Activated T-cell treated with anti-CD3 and anti-CD28 coated beads for 4 hours (primary cell): ENCODE measurements at places on chromosomes 4 and X.

GRCh38 chr4:73663576-73663975, 43.3 kb upstream of the RASSF6 start:
- no peak for DNase-seq

GRCh38 chr4:109811707-109812106, 3.9 kb upstream of the GAR1 start:
- DNase-seq: no peak

DNA sequence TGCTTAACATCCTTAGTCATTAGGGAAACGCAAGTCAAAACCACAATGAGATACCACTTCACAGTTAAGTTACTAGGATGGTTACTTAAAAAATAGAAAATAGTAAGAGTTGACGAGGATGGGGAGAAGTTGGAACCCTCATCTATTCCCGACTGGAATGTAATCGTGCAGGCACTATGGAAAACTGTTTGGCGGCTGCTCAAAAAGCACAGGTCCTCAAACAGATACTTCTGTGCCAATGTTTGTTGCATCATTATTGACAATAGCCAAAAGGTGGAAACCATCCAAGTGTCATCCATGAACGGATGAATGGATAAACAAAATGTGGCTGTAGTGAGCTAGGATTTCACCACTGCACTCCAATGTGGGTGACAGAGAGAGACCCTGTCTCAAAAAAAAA, 11.7 kb downstream of the CTAG1B start:
- no peak for DNase-seq

- no peak for DNase-seq
Observed at GRCh38 chr4:140450352-140450751, 22.9 kb upstream of the CLGN start.
